ENCODE measurements at places on chromosomes 6 and 20.

DNA sequence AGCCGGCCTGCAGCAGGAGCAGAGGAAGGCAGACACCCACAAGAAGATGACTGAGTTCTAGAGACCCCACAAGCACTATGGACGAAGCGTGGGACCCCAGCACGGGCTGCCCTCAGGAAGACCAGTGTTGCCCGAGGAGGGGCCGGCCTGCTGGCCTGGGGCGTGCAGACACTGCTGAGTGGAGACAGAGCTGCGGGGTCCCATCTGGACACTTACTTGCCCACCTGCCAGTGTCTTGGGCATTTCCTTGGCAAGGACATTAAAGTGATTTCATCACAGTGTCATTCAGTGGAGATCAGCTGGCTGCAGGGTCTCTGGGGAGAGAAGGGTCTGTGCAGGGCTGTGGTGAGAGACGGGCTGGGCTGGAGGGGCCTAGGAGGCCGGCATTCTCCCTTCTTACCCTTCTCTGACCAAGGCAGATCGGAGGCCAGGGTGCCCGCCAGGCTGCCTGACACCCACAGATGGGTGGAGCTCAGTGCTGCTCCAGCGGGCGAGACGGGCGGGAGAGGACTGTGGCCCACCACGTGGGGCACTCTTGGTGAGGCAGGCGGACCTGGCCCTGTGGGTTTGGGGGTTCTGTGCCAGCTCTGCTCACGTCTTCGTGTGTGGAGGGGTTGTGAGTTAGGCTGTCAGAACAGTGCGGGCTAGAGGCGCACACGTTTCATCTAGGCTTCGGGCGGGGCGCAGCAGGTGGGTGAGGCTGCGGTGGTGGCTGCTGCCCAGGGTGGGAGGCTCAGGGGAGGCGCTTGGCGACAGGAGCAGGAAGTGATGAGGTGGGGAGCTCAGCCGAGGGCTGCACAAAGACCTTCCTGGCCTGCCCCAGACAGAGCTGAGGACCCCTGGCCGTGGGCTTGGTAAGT, at the start of gene LIME1:
LIME1 (plus strand) TSS at position 806 of the 860 bp plus-strand sequence. CDS start 886 bp downstream, outside the sequence.
- no peak for DNase-seq

- no peak for DNase-seq
These were observed 826 bp upstream of the PYGB start for GRCh38 chr20:25247000-25247517.

DNA sequence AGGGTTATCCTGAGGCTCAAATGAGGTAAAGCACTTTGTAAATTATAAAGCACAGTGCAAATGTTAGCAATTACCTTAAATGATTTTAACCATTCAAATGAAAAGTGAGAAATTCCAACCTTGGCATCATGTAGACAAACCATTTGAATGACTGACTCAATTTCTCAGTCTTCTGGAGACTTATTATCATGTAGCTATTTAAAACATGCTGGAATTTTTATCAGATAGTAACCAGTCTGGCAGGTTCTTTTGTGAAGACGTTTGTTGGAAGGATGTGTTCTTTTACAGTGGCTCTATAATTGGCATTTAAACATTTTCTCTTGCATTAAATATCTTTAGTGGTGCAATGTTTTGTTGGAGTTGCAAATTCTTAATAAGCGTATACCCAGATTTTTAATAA, 386.6 kb downstream of the NKAIN2 start:
- DNase-seq, result no peak

DNA sequence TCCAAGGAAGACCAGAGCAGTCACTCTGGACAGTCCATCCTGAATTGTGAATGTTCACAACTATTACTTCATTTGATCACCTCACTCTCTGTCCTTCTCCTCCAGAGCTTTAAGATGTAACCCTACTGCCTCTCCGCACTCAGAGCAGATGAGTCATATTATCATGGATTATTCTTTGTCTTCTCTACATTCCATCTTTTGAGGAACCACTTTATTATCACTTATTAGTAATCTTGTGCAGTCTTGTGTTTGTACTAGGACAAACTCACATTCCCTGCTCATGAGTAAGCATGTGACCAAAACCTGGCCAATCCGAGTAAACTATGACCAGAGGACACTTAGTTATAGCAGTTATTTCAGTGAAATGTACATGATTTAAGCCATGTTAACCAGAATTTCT, 401.5 kb upstream of the ADGRB3 start:
- no peak for DNase-seq

DNA sequence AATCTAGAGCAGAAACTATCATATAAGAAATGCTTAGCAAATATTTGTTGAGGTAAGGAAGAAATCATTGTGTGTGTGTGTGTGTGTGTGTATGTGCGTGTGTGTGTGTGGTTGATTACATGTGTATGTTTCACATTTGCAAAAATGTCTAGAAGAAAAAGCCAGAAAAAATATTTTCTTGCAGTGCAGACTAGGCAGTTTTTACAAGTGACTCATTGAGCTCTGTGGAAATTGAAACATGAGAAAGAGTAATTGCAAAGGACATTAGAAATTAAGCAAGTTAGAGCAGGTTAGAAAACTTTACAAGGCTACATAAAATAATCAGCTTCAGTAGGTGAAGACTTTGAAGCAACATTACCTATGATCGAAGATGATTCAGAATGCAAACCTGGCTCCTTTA, 669.0 kb upstream of the EYS start:
- DNase-seq, result peak; percentile 1
